ENCODE measurements at places on chromosomes 7 and 10.

GRCh38 chr7:128909625-128910568, 612 bp downstream of the KCP start:
- DNase-seq: no peak

DNA sequence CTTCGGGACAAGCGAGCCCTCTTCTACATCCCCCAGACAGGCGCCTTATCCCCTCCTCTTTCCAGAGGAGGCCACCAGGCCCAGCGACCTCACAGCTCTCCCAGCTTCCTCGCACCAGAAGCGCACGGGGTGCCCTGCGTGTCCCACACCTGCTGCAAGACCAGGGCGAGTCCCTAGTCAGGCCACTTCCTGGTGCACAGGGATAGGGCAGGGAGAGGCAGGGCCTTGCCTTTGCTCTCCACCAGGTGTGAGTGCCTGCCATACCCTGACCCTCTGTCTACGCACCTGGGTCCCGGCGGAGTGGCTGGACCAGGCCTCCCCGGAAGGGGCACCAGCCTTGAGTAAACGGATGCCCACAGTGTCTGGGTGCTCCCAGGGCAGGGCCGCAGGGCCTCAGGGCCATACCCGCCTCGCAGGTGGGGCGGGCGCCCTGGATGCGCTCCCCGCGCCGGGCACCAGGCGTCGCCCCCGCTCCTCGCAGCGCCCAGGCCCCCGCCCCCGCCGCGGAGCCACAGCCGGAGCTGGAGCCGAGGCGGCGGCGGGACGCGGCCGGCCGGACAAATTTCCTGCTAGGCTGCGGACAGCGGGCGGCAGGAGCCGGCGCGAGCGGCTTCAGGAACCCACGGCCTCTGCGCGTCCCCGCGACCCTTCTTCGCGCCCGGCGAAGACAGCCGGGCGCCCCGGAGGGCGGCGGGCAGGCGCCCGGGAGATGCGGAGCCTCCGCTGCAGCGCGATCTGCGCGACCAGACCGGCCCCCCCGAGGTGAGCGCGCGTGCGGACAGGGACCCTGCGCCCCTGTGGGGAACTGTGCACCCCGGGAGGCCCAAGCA, at the start of gene PTPRE:
Gene PTPRE (plus strand): TSS at position 556 of the 830 bp plus-strand sequence. CDS start 133,779 bp downstream, outside the sequence.
- DNase-seq: no peak

DNA sequence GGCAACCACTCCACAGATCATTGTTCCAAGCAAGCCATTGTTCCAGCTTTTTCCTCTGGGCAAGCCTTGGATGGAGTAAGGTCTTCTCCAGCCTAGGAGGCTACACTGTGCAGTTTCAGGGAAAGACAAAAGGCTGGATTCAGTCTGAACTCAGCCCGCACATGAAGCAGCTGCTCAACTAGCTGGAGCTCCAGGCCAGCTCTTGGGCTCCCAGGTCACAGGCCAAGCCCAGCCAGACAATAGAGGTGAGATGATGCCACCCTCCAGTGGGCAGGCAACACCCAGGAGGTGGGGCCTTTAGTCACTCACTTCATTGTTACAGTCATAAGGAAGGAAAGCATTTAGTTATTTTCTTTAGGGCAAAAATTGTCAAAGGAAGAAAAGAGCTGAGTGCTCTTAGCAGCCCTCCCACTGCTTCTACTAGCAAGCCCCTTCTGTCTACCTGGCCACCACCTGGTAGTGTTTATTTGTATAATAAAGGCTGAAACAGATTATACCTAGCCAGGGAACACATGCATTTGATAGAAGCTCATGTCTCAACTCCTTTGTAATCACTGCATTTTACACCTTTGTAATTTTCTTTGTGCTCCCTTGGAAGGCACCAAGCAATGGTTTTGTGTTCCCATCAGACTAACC, 253.4 kb downstream of the WDR11 start:
- no peak for DNase-seq

- DNase-seq: peak; percentile 81
These were observed 25.2 kb downstream of the GET4 start for GRCh38 chr7:901388-902154.

GRCh38 chr10:79346388-79347225, 662 bp upstream of the PPIF start:
- no peak for DNase-seq

GRCh38 chr7:33099154-33099940, 9.9 kb downstream of the RP9 start:
- DNase-seq: no peak

DNA sequence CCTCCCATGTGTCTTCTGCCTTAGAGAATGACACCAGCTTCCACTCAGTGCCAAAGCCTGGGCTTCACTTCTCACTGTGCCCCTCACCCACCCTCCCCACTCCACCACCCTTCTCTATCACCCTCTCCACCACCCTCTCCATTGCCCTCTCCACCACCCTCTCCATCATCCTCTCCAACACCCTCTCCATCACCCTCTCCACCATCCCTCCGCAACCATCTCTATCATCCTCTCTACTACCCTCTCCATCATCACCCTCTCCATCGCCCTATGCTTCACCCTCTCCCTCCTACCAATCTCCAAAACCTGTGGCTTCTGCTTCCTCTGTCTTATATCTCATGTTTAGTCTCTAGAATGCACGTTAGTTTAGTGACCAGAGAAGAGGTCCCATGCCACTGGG, 91.0 kb upstream of the TMEM72 start:
- no peak for DNase-seq

GRCh38 chr10:5573319-5573950, 48.7 kb downstream of the CALML3 start:
- DNase-seq: no peak

DNA sequence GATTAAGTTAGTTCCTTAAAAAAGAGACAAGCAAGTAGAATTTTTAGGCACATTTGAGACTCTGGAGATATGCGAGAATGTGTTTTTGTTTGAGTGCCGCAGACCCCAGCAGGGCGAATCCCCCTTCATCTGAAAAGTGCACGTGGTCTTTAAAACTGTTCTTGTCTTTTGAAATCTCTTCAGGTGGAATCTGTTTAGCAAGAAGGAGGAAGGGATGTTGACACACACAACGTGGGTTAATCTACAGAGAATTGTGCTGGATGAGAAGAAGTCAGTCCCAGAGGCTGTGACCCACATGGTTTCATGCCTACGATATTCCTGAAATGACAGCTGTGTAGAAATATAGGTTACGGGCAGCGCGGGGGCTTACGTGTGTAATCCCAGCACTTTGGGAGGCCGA, 27.1 kb upstream of the ZFAND2A start:
- no peak for DNase-seq

- no peak for DNase-seq
These were observed 31.9 kb downstream of the PALD1 start for GRCh38 chr10:70510453-70510852.

GRCh38 chr7:20470726-20471125, 140.0 kb downstream of the ITGB8 start:
- DNase-seq: no peak

DNA sequence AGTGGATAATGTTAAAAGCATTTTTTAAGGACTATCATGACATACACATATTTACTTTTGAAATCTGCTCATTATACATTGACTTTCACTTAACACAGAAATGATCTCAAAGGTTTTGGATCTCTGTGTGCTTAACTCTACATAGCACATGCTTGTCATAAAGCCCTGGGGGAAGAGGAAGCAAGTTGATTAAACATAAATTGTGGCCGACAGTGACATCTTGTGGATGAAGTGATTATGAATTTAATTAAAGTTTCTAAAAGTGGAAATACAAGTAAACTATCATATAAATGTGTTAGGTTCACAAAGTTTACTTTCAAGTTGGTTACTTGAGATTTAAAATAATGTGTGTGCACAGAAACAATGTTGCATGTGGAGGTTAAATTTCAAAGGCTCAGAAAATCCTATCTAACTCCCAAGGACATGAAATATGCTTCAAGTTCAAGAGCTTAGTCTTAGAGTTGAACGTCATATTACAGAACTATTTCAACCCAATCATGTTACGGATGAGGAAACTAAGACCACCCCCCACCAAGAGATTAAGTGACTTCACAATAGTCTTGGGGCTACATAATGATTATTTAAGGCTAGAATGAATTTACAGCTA, 1247.8 kb downstream of the GATA3 start:
- DNase-seq: peak; percentile 10

GRCh38 chr10:25682203-25682851, 251.7 kb upstream of the MYO3A start:
- peak; percentile 21 for DNase-seq
